ENCODE measurements at places on chromosomes 11 and 22.
A peak's percentile ranks its signal among the peaks of the same experiment; 100 is the strongest.

- H3K4me1 ChIP-seq: no peaks in the 10 kb centered on the region
- no peaks in the 10 kb centered on the region for H3K27me3 ChIP-seq
- H3K27ac ChIP-seq: no peak overlapping the region
- DNase-seq: no peak
- H3K4me3 ChIP-seq: no peak overlapping the region
Observed at GRCh38 chr11:58685973-58686722, 45.6 kb downstream of the GLYAT start.

GRCh38 chr22:31085493-31085824, 4.3 kb downstream of the SMTN start:
- peaks cover 50% of the 10 kb centered on the region for H3K4me1 ChIP-seq
- peak overlapping the region; percentile 74 for H3K27ac ChIP-seq
- H3K4me3 ChIP-seq: peak overlapping the region; percentile 82
- DNase-seq: no peak

- no peaks in the 10 kb centered on the region for H3K27me3 ChIP-seq
- no peaks in the 10 kb centered on the region for H3K36me3 ChIP-seq
- H3K4me3 ChIP-seq: no peak overlapping the region
- H3K4me1 ChIP-seq: no peaks in the 10 kb centered on the region
- DNase-seq: no peak
Observed at GRCh38 chr11:94533696-94534630, 9.8 kb upstream of the FUT4 start.

- DNase-seq: no peak
- no peaks in the 10 kb centered on the region for H3K4me1 ChIP-seq
- no peaks in the 10 kb centered on the region for H3K27me3 ChIP-seq
- H3K36me3 ChIP-seq: no peaks in the 10 kb centered on the region
Observed at GRCh38 chr22:22485524-22485923, 23.0 kb downstream of the ZNF280B start.

DNA sequence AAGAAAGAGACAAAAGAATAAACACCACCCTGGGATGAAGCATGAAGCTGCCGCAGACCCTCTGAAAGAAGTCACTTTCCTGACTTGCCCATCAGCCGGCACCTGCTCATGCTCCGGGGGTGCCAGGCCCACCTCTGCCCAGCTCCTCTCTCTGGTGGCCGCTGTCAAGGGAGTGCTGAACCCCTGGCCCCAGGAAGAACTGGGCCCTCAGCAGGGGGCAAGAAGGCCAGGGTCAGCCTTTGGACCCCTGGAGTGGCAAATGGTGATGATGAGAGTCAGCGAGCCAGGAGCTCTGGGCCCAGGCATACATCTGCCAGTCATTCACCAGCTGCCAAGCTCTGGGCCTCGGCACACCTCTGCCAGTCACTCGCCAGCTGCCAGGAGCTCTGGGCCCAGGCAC, 17.4 kb downstream of the TTLL8 start:
- H3K36me3 ChIP-seq: no peaks in the 10 kb centered on the region
- H3K27ac ChIP-seq: no peak overlapping the region
- H3K4me1 ChIP-seq: no peaks in the 10 kb centered on the region
- no peaks in the 10 kb centered on the region for H3K27me3 ChIP-seq
- no peak overlapping the region for H3K4me3 ChIP-seq

DNA sequence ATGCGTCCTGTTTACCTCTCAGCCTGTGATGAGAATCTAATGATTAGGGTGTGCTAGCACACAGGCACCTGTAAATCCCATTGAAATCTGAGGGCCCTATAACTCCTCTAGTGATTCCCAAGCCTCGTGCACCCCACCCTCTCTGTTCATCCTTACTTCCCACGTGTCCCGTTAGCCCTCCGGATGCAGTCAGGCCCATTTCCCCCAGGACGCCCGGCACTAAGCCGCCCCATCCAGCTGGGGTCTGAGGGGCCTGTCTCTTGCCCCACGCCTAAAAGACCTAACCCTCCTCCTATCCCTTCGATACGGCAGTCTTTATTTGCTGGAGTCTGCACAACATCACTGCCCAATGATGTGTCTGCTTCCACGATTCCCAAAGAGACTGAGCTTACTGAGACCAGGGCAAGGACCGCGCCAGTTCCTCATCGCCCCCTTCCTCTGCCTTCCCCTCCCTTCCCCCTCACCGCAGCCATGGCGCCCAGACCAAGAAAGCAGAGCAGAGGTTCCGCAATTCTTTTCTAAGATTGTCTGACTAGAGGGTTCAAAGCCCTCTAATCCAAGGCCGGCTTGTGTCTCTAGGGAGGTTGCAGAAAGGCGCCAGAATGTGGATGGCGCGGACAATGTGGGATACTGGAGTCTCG, 1.1 kb upstream of the FADS2 start:
- no peak for DNase-seq
- H3K27me3 ChIP-seq: no peaks in the 10 kb centered on the region
- H3K27ac ChIP-seq: peak overlapping the region; percentile 49
- H3K4me3 ChIP-seq: peak overlapping the region; percentile 62
- no peaks in the 10 kb centered on the region for H3K36me3 ChIP-seq

GRCh38 chr11:64210301-64211020, 3.9 kb downstream of the FERMT3 start:
- peaks cover 18% of the 10 kb centered on the region for H3K4me1 ChIP-seq
- peaks cover 3% of the 10 kb centered on the region for H3K36me3 ChIP-seq
- no peaks in the 10 kb centered on the region for H3K27me3 ChIP-seq
- no peak overlapping the region for H3K4me3 ChIP-seq

DNA sequence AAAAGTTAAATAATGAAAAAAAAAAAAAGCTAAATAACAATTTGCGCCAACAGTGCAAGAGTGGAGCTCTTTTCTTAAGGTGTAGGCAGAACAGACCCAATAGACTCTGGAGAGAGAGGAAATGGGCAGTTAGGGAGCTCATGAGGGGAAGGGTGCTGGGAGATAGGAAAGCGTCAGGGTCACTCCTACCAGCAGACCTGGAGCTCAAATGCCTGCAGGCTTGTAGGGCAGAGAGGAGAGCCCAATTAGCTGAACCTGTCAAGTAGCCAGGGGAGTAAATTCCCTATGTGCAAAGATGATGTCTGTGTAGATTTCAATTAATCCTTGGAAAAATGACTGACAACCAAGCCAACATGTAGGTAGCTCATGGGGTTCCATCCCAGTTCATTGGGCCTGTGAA, 73.0 kb downstream of the RAB30 start:
- no peak for DNase-seq
- H3K4me3 ChIP-seq: no peak overlapping the region
- H3K27ac ChIP-seq: no peak overlapping the region
- peaks cover 20% of the 10 kb centered on the region for H3K4me1 ChIP-seq
- H3K36me3 ChIP-seq: no peaks in the 10 kb centered on the region
- H3K27me3 ChIP-seq: no peaks in the 10 kb centered on the region

DNA sequence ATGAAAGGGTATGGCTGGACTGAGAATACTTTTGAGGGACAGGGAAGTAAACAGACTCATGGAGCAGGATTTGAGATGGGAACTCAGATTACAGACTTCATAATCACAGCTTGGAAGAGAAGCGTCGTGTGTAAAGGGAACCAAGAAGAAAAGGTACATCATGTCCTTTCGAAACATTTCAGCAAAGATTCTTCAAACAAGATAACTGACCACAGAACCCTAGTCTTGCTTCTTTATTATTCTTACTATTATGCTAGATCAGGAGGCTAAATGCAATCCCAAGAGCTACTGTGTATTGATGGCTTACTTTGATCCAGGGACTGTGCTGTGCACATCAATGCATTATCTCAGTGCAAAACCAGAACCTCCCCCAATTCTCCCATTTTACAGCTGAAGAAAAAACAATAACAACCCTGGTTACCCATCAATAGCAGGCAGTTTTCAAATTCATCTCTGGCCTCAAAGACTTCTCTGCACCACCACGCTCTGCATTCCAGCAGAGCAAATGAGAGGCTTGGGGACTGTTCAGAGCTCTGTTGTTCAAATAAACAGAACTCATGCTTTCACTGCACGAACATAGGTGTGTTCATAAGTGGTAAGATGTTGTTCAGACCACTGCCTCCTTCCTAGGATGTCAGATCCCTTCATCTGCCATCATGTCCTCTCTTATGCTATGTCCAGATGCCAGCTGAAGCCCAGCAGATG, 104.8 kb upstream of the NAV2 start:
- peaks cover 3% of the 10 kb centered on the region for H3K27me3 ChIP-seq
- no peaks in the 10 kb centered on the region for H3K4me1 ChIP-seq
- no peak overlapping the region for H3K27ac ChIP-seq
- H3K4me3 ChIP-seq: no peak overlapping the region

DNA sequence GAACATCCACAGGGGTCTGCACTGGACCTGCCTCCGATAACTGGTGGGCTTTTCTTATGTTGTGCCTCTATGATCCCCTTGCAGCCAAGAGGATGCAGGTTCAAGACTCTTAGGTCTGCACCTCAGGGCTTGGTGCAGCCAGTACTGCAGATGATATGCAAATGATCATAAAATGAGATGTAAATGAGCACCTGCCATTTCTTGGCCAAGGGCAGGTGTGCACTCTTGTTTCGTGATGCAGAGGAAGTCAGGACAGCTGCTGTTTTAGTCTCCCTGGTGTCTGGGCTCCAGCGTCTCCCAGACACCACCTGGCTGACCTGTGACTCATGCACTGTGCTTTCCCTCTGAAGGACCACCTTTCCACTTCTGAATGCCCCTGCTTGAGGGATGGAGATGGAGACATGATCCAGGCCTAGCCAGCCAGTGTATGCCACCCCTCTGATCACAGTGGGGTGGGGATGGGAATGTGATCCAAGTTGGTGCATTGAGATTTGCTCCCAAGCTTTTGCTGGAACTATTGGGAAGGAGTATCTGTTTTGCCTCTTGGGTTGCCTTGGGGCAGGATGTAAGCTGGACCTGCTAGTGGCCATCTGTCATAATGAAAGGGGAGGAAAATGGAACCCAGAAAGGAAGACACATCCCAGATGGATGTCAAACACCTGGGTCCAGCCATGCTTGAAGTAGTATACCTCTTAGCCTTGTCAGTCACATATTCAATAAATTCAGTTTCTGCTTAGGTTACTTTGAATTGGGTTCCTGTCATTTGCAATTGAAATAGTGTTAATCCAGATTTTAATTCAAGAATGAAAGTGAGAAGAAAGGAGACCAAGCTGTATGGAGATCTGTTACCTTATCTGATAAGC, 3.3 kb upstream of the KCNJ11 start:
- H3K4me1 ChIP-seq: peaks cover 3% of the 10 kb centered on the region
- H3K36me3 ChIP-seq: no peaks in the 10 kb centered on the region
- H3K4me3 ChIP-seq: no peak overlapping the region
- H3K27me3 ChIP-seq: peaks cover 9% of the 10 kb centered on the region
